ENCODE measurements at places on chromosomes 6 and 20.

DNA sequence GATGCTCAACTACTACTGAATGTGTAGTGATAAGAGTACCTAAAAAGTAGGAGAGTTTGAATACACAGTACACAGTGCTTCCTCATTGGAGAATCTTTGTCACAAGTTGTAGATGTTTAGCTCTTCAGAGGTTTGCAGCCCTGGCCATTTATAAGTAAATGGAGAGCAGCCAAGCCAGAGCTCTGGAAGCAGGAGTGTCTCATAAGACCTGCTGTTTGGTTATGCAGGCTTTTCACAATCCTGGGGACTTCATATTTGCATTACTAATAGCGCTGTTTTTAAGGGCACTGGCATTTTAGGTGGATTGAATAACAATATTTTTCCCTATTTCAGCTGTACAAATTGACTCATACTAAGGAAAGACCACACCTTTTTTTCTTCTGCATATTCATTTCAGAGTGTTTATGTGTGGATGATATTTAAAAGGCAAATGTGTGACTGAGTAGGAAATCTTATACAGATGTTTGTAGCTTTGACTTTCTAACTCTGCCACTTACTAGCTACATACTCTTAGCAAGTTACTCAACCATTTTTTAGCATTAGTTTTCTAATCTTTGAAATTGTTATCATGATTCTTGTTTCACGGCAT, 730.5 kb upstream of the MAP3K7 start:
- DNase-seq = no peak

DNA sequence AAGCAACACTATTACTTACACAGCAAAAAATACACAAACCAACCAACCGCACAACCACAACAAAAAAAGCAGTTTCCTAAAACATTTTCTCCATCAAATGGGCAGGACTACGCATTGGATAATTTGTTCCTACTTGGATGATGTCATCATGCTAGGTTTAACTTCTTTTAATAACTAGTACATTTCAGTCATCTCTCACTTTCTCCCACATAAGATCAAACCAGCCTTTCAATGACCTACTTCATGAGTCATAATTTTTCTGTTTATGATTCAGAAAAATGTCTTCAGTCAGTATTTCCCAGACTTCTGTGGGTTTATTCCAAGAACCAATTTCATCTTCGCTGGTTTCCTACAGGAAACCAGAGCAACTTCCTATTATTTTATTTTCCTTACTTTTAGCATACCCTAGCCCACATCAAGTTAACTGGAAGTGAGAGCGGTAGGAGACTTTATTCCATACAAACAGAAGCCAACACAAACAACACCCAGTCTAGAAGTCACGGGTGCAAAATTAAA, 134.2 kb downstream of the GMDS start:
- DNase-seq = no peak

GRCh38 chr6:111824608-111825337, 48.5 kb downstream of the FYN start:
- DNase-seq = no peak

- no peak for DNase-seq
Observed at GRCh38 chr20:4131911-4132310, 116.6 kb upstream of the RNF24 start.

GRCh38 chr6:162845972-162846371, 118.2 kb downstream of the PACRG start:
- no peak for DNase-seq

DNA sequence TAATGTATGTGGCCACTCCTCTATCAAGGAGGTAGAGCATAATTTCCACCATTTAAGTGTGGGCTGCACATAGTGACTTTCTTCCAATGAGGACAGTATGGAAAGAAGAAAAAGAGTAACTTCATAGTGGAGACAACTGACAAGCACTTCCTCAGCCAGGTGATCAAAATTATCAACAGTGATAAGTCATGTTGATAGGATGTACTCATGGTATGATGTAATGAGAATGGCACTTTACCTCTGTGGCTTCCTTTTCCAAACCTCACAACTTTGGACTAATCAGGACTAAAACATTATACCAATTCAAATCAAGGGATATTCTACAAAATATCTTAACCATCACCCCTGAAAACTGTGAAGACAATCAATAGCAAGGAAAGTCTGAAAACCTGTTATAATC, 302.3 kb upstream of the CITED2 start:
- DNase-seq = no peak

- DNase-seq = no peak
Observed at GRCh38 chr6:136526937-136527336, 23.3 kb downstream of the MAP7 start.

DNA sequence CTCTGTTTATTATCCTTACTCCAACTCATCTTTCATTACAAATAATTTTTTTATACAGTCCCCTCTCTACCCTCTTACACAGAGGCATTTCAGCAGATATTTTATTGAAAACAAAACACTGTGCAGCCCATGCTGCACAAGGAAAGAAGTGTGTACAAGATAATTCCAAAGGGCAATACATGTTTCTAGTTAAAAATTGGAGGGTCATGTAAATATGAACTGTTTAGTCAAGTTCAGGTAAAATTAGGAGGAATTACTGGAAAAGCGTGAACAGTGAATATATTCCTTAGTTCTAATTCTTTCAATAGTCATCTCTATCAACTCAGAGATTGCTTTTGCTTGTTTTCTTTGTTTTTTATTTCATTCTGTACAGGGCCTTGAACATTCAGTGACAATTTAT, 27.9 kb upstream of the TSPYL1 start:
- no peak for DNase-seq

DNA sequence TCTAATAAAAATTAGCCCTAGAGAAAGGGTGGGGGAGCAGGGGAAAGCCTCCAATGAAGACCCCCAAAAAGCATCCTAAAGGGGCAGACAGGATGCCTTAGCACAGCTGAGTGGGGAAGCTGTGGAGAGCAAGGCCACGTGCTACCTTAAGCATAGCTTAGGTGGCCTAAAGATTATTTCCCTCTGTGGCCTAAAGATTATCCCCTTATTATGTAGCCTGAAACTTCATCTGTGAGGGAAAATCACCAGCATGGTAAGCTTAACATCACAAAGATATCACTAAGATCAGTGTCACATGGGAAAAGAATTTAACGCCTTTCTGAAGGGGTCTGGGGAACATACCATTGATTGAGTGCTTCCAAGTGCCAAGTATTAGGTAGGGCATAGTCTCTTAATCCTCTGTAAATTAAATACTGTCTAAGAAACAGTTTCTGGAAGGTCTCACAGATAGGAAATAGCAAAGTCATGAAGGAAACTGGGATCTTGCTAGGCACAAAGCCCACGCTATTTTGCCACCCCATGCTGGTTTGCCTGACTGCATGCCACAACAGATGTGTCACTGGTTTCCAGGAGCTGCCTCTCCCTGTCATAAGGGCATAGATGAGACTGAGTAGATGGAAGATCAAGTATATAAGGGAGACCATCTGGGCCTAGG, 170.0 kb downstream of the HACE1 start:
- DNase-seq = no peak

- no peak for DNase-seq
Observed at GRCh38 chr20:52817511-52817910, 154.6 kb upstream of the TSHZ2 start.
